Astrocyte of the hippocampus (primary cell): ENCODE measurements at places on chromosomes 1 and 21.

DNA sequence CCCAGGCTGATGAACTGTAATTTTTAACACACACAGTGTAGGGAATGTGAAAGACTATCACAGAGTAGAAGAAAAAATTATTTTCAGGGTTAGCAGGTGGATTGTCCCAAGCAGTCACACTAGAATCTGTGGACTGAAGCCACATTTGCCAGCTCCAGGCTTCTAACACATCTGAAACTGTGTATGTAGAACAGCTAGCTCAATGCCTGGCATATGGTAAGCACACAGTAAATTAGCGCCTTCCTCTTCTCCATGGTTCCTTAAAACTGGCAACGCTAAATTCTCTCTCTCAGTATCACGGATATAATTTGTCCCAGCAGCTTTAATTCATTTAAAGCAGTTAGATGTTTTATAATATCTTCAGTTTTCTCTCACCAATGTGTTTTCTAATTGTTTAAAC, 2.4 kb upstream of the NUDT17 start:
- no peak for DNase-seq

DNA sequence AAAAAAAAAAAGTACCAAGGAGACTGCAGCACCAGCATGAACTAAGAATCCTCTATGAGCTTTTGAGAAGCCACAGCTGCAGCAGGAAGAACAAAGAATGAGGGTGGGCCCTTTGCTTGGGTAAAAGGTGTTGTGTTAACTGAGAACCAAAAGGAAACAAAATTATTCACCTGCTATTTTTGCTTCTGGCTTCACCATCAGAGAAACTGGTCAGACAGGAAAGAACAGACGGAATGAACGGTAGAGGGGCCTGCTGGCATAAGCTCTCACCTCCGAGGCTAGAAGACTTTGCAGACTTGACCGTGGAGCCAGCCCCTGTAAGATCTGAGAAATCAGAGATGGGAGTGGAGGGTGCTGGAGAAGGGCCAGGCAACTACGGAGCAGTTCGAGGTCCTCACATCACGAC, 27.6 kb downstream of the IL10RB start:
- no peak for DNase-seq

DNA sequence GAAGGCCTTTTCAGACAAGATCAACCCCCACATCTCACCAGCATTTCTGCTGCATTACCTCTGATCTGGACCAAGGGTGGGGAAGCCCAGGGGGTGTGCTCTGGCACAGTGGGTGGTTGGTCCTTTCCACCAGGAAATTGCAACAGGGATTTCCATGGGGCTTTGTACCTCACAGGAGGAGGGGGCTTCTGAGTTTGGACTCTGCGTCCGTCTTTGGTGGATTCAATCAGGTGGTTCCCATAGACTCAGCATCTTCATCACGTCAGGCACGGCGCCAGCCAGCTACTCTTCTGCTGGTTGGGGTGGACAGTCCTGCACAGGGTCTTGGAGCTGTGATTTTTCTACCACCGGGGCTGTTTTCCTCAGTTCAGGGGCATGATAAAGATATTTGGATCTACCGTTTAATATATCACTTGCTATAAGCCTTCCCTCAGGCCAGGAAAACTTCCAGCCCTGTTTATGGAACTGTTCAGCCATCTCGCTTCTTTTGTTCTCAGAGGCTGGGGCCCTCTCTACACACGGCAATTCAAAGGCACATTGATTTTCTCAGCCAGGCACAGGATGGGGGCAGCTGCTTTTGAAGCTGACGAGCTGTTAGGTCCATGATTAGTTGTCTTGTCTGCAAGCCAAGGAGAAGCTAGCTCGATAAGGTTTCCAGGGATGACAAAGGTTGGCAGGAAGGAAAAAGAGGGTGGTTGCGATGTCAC, 467.3 kb downstream of the CAMTA1 start:
- DNase-seq = no peak

DNA sequence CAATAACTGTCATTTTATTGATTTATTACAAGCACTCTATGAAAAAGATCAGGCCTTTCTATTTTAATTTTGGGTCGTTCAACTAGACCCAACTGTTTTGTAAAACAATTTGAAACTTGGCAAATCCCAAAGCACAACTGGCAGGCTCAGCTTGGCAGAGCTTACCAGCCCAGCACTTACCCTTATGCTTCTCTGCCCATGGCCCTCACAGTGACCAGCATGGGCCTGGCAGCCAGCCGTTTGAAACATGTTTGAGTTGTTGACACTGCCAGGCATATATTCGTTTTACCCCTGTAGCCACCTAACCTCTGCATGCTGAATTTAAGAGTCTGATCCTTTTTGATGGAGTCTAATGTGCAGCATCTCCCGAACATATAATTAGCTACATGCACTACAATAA, 796.7 kb upstream of the ADGRL2 start:
- no peak for DNase-seq

GRCh38 chr1:225735252-225736149, 42.1 kb upstream of the SRP9 start:
- DNase-seq = peak; percentile 94

GRCh38 chr1:115364046-115364779, 26.2 kb upstream of the NGF start:
- peak; percentile 83 for DNase-seq
